NB4 (cell line): ENCODE measurements at places on chromosomes 16 and 17.

- no peak for DNase-seq
These were observed 29.3 kb downstream of the DYNLRB2 start for GRCh38 chr16:80570106-80570478.

GRCh38 chr17:45263477-45263860, 1.6 kb upstream of the SPATA32 start:
- DNase-seq, result no peak

DNA sequence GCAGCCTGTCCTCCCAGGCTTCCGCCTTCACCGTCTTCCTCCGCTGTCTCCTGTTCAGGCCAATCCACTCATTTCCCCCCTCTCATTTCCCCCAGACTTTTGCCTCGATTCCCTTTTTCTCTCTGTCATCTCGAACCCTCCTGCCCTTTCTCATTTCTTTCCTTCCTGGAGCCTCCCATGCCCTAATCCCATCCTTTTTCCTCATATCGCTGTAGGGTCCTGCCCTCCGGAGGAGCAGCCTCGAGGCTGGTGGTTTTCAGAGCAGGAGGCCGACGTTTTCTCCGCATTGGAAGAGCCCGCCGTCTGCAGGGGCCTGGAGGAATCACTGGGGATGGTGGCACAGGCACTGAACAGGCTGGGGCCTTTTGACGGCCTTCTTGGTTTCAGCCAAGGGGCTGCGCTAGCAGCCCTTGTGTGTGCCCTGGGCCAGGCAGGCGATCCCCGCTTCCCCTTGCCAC, 597 bp downstream of the OVCA2 start:
- DNase-seq, result no peak

GRCh38 chr16:89341279-89341678, 123.8 kb downstream of the ZNF778 start:
- no peak for DNase-seq

GRCh38 chr16:13510425-13511151, 409.4 kb upstream of the ERCC4 start:
- DNase-seq, result peak; percentile 7

- no peak for DNase-seq
These were observed 13.5 kb upstream of the ALOX15B start for GRCh38 chr17:8025176-8025911.

- no peak for DNase-seq
These were observed 877.4 kb upstream of the GOT2 start for GRCh38 chr16:59611556-59611955.

GRCh38 chr17:44878627-44879221, 20.5 kb downstream of the EFTUD2 start:
- DNase-seq, result peak; percentile 46

DNA sequence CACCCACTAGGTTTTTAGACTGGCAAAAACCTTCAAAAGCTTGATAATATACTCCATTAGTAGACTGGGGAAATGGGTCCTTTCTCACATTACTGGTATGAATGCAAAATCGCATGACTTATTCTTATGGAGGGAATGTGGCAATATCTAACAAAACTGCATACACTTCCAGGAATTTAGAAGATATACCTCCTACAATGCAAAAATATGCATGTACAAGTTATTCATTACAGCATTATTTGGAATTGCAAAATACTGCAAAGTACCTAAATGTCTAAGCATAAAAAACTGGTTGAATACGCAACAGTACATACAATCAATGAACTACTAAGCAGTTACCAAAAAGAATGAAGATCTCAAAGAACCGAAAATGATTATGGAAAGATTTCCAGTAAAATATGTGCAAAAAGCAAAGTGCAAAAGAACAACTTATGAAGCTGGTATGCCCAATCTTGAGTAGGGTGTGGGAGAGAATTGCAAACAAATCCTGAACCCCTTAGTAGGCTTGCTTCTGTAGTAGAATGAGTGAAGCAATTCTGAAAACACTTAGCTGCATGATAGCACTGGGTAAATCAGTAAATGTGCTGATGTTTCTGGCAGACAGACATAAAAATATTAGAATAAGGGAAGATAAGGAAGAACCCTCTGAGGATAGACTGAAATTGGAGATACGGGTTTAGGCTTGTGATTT, 180.1 kb downstream of the PARN start:
- no peak for DNase-seq

DNA sequence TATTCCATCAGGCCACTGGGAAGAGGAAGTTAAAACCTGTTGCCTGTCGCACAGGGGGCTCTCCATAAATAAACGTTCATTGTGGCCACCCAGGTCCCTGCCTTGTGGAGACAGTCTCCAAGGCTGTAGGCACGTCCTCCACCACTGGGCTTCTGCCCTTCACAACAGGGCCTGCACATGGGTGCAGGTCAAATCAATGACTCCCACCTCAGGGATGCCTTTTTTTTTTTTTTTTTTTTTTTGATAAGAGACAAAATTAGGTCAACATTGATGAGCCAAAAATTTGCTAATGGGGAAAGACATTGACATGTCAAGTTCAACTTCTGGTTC, 12.6 kb upstream of the SLC12A3 start:
- peak; percentile 60 for DNase-seq

DNA sequence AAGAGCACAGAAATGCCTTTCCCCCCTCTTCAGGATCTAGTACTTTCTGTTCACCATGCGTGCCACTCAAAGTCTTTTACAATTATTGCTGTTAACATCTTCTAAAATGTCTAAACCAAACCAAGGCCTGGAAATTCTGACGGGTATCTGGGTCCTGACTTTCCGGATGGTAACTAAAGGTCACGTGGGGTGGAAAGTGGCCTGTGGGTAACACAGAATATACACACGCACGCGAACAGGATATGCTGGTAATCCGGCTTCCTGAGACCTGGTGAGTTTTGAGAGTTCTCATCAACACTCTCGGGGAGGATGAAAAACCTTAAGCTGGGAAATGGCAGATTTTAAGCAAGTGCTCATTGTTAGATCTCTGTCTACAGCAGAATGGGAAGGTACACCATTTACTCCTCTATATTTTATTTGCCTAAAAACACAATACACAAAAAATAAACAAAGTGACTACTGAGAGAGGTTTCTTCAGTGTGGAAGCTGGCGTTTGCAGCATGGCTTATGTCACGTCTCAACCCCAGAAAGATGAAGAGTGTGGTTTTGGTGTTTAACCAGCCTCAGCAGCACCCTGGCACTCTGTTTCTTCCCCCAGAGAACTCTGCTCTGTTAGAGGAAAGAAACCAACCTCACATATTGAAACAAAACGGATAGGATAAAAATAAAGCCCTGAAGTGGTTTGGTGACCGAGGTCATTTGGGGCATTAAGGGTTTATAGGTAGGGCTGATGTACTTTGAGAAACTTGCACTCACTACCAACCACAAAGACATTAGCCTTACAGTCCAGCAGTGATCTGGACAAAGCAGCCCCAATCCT, 37.3 kb downstream of the SMG6 start:
- no peak for DNase-seq

GRCh38 chr16:27246439-27246838, 22.1 kb downstream of the NSMCE1 start:
- no peak for DNase-seq
